Activated CD4-positive, CD25-positive, alpha-beta regulatory T cell (primary cell): ENCODE measurements at places on chromosomes 2 and 18.

GRCh38 chr18:6956495-6956894 lies 161.1 kb downstream of the LAMA1 start:
- no peak for DNase-seq

- DNase-seq = no peak
These were observed 128.1 kb downstream of the BIRC6 start for GRCh38 chr2:32484937-32485336.

DNA sequence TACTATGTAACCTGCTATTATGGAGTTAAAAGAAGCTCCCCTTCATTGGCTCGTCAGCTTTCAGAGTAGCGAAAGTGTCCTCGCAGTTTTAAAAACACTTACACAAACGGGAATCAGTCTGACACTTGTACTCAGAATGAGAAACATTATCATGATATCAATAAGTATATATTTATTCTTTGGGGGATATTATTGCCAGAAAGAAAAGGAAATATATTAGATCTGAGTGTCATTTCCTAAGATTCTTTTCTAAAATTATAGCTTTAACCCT lies 584.5 kb downstream of the ZEB2 start:
- no peak for DNase-seq

DNA sequence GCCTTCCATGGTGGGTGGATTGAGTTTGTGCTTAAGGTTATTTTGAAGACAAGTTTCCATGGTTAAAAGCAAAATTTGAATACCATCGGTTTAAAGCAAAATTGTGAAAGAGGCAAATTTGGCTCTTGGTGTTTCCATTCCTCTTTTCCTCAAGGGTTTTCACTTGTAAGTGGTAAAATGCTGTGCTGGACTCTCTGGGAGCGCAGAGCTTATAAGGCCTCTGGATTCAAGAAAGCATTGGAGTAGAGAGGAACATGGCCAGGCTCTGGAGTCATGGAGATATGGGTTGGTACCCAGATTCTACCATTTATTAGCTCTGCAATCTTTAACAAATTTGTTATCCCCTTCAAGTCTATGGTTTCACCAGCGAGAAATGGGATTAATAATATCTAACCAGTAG lies 17.5 kb downstream of the KCNE4 start:
- DNase-seq = no peak

DNA sequence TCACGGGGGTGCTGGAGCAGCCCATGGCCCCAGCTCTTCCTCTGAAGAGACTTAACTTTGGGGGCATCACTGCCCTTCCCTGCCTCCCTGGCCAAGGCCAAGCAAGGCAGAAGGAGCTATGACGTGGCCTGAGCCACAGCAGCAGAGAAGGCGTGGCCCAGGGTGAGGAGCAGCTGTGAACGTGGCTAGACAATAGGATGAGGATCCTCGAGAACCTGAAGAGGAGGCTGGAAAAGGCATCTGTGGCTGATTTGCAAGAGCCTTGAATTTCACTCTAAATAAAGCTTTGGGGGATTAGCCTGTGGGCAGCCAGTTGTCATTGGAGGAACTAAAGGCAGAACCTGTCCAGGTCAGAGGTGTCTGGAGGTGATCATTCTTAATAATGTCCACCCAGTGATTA lies 652.9 kb upstream of the ID2 start:
- no peak for DNase-seq

DNA sequence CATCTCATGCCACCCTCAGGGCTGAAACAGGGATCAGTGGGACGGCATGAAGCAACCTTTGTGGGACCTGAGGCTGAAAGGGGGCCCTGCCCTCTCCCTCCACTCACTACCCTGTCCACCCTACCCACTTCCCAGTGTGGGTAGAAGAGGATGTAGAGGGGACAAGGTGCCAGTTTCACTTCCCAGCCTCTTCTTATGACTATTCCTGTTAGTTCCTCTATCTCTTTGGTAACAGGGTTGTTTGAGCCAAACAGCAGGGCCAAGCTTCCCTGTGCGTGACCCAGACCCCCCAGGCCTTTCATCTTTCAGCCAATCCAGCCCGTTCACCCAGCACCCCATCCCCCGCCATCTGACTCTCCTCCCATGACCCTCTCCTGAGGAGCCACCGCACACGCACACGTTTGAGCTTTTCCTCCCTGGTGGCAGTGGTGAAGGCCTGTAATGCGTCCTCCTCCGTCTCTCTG lies 82.3 kb downstream of the STPG4 start:
- DNase-seq = no peak

DNA sequence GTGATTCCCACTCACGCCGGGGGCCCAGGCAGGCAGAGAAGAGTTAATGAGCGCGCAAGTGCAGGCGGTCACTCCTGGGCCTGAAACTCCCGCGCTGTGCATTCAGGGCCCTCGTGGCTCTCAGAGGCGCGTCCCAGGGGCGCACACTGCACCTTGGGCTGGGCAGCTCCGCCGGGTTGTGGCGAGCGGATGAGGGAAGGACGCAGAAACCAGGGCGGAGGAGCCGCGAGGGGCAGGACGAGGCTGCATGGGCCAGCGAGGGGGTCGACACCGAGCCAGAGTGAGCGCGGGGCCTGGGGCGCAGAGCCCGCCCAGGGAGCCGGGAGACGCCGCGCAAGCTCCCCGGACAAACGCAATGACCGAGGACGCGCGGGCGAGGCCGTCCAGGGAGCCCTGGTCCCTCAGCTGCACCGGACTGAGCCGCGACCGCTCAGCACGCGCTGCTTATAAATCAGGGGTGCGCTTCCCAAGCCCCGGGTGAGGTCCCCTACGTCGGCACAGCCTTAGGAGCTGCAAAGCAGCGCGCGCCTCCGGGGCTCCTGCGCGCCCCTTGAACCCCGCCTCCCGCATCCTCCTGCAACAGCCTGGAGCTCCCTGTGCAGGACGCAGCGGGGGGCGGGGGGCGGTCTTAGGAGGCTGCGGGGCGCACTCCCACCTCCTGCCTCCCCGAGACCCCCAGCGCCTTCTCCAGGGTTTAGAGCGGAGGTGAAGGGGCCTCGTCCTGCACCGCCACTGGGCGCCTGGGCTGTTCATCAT lies 180.2 kb upstream of the ALKAL2 start:
- DNase-seq = no peak

DNA sequence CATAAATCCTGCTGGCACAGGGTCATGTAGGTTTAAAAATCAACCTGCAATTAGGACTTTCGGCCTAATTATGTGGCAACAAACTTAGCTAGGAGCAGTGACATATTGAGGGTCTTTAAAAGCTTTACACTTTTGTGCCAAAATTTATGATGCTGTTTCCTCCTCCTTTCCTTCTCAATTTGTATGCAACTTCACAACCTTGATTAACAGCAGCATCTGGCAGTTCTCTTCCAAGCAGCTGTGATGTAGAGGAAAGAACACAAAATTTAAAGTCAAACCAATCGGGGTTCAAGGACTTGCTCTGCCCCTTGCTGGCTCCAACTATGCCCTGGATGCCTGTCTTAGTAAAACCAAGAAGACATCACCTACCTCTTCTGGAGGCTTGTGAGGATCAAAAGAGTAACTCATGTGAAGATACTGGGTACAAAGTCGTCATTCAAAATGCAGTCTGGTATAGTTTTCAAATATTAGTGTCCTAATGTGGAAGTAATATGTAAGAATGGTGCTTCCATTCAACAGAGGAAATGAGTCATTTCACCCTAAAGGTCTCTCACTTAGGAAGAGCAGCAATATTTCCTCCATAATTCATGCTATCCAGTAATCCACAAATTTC lies 94.7 kb downstream of the ANKRD44 start:
- no peak for DNase-seq

- no peak for DNase-seq
These were observed 122.8 kb downstream of the LYPD1 start for GRCh38 chr2:132547090-132547687.

- no peak for DNase-seq
These were observed 73.6 kb upstream of the TSPYL6 start for GRCh38 chr2:54329482-54330161.

GRCh38 chr18:63603772-63604171 lies 16.6 kb downstream of the SERPINB13 start:
- DNase-seq = no peak

DNA sequence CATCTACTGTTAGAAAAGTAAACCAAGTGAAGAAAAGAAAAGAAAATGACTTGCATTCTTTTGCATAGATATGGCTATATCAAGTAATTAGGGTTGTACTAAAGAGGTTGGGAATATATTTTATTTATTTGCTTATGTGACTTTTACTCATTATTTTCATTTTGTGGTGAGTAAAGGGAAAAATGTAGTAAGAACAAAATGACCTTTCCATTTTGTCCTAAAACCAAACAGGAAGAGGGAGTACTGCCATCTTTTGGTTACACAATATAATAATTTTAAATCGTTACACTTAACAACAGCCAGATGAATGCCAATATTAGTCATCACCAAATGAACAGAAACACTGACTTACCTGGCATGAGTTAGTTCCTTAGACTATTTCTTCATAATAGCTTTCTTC lies 47.3 kb upstream of the NDUFV2 start:
- DNase-seq = no peak

DNA sequence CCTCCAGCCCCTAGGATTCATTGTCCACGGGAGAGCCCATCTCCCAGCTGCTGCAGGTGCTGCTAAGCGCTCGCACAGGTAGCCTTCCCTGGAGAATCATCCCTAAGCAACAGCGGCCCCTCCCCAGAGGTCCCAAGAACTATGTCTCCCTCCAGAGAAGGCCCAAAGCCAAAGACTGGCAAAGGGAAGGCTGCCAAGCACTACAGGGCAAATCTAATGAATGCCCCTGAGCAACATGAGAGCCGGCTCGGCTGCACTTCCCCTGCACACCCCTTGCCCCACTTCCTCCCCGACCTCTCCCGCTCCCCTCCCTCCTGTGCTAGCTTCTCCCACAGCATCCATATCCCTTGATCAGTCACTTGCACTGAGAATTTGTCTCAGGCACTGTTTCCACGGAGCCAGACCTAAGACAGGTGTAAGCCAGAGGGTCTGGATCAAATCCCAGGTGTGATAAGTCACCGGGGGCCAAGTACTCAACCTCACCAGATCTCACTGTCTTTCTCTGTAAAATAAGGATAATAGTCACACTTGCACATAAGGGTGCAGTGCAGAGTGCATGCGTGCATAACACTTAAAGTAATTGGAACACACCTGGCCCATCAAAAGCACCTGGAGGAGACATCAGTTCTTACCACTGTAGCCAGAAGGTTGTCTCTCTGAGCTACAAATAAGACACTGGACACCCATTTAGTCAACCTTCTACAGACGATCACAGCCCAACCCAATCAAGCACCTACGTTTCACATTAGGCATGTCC lies 20.1 kb upstream of the COL6A3 start:
- no peak for DNase-seq

- no peak for DNase-seq
These were observed 19.0 kb downstream of the DGKD start for GRCh38 chr2:233373316-233373715.

GRCh38 chr2:217573571-217573970 lies 429.2 kb downstream of the TNS1 start:
- DNase-seq = no peak

DNA sequence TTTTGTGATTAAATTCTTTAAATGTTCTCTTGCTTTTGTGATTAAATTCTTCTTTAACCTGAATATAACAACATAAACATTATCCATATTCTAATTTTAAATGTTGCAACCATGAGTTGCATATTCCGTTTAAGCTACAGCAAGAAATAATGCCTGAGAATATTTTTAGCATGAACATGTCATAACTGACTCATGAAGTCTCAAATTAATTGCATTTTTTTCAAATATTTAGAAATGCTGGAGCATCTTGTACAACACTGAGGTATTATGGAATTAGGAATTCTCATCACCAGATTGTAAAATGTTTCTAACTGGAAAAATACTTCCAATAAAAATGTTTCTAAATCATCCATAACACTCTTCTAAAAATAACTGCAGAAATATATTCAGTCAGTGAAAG lies 14.7 kb downstream of the ROCK2 start:
- no peak for DNase-seq

DNA sequence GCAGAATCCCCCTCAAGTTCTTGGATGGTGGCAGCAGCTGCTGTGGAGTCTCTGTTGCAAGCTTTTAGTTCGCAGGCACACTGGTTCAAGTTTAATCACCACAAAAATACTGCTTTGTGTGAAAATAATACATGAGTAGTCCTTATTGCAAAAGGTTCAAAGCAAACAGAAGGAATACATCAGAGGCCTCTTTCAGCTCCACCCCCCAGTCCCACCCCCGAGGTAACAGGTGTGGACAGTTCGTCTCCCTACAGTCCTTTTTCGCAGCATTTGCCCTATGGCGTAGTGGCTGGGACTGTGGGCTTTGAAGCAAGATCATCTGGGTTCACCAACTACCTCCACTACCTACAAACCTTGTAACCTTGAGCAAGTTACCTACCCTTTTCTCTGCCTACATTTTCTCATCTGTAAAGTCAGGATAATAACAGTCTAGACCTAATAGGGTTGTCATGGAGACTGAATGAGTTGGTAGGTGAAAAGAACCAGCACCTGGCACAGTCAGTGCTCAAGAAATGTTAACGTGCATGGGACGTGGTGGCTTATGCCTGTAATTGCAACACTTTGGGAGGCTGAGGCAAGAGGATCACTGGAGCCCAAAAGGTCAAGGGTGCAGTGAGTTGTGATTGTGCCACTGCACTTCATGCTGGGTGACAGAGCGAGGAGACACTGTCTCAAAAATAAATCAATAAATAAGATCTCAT lies 61.7 kb downstream of the TCF7L1 start:
- no peak for DNase-seq

DNA sequence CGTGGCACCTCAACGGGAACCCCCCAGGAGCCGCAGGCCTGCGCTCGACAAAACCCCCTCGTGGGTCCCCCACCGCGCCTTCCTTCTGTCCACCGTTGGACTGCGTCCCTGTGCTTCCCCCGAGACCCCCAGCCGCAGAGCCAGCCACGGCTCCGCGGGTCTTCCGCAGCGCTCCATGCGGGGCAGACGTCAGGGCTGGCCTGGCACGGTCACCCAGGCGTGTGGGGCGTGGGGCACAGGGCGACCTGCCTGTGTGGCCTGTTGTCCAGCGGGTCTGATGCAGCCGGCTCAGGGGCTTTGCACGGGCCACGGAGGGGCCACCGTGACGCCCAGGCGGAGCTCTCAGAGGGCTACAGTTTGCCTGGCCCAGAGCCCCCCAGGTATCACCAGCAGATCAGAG lies 11.0 kb downstream of the NFATC1 start:
- DNase-seq = no peak

DNA sequence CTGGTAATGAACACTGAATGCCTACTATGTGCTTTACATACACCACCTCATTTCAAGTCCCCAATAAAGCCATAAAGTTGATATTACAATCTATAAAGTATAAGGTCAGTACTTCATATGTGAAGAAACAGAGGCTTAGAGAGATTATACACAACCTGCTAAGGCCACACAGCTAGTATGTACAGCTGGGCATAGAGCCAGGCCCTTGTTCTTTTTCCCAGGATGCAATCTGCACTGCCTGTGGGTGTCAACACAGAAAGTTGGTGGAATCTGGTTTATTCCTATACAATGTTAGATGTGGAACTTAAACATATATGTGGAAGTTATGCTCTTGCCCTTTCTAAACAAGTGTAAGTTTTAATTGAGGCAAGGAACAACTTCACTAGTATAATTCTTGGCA lies 32.8 kb downstream of the INSIG2 start:
- no peak for DNase-seq
